ENCODE measurements at places on chromosomes 4 and X.

- peak; percentile 90 for DNase-seq
Observed at GRCh38 chr4:100981447-100982204, 365.7 kb downstream of the PPP3CA start.

- peak; percentile 97 for DNase-seq
Observed at GRCh38 chr4:153520801-153521329, 54.7 kb downstream of the TMEM131L start.

GRCh38 chr4:177728361-177729152 is 286.3 kb upstream of the AGA start:
- peak; percentile 5 for DNase-seq

- no peak for DNase-seq
Observed at GRCh38 chr4:148643851-148644250, 201.6 kb upstream of the NR3C2 start.

DNA sequence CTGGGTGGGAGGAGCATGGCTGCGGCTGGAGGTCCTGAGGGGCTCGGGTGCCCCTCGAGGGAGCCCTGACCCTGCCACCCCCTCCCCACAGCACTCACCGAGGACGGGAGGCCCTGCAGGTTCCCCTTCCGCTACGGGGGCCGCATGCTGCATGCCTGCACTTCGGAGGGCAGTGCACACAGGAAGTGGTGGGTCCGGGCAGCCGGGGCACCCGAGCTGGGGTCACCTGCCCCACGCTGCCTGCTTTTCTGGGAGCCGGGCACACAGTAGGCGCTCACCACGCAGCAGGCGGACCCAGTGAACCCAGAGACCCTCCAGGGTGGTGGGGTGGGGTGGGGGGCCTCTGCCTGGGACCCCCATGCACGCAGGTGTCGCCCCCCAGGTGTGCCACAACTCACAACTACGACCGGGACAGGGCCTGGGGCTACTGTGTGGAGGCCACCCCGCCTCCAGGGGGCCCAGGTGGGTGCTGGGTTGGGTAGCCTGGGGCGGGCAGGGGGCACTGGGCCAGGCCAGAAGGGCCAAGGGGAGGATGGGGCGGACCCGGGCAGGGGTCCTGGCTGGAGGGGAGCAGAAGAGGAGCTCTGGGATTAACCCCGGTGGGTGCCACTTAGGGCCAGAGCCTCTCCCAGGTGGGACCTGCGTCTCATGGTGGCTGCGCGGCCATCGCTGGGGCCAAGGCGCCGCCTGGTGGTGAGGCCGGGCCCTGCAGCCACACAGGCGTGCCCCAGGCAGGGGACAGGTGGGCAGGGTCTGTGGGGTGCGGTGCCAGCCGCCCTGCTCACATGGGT is 1.4 kb downstream of the HGFAC start:
- DNase-seq = peak; percentile 75

Measured in NB4 (cell line).